ENCODE measurements at places on chromosomes 6 and 20.
A peak's percentile ranks its signal among the peaks of the same experiment; 100 is the strongest.

DNA sequence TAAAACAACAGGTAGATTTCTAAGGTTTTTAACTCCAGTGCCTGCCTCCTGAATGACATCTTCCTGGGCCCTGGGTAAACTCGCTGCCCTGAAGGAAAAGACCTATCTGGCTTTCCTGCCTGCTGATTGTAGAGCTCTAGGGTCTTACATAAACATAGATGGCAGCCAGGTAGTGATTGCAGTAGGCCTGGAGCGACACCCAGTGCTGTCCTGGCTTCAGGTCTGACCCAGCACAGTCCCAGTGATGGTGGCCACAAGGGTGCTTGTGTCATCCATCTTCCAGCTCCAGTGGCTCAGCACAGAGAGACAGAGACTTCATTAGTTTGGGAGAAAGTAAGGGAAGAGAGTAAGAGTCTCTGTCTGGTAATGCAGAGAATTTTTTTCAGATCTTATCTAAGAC is 542.9 kb upstream of the IMPG1 start:
- no peak for DNase-seq
- no peaks in the 10 kb centered on the region for H3K4me1 ChIP-seq
- no peak overlapping the region for H3K27ac ChIP-seq
- no peak overlapping the region for H3K4me3 ChIP-seq

DNA sequence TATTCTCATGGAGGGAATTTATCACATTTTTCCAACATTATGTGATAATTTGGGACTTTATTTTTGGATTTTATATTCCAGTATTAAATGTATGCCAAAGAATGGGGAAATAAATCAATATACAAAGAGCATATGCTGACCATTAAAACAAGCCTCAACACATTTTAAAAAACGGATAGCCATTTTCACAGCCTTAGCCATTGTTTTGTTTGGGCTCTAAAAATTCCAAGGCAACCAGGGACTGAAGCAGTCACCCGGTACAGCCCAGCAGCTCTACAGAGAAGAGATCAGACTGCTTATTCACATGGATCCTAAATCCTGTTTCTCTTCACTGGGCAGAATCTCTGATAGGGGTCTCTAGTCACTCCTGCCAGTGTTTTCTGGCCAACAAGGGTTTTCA is 150.2 kb upstream of the OGFRL1 start:
- no peak overlapping the region for H3K27ac ChIP-seq
- no peaks in the 10 kb centered on the region for H3K27me3 ChIP-seq
- no peaks in the 10 kb centered on the region for H3K4me1 ChIP-seq
- H3K4me3 ChIP-seq, result no peak overlapping the region

DNA sequence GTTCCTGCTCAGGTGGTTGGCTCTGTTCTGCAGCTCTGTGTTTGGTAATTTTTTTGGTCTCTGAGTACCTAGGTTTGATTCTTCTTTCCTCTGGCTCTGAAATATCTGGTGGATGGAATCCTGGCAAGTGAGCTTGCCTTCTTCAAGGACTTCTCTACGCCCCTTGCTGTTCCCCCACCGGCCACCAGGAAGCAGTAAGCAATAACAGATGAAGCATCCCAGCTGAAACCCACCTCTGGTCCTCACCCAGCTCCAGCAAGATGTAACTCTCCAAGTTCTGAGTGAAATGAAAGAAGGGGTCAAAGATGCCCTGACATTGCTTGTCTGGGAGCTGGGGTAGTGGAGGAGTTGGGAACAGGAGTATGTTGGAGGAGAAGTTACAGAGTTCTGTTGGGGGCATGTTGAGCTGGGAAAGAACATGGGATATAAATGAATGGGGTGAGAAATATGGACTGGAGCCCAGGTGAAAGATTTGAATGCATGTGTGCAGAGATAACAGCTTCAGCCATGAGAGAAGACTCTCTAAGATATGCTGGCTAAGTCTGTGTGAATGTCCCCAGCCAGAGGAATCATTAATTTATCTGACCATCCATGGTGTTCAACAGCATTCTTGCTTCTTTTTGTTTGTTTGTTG is 51.3 kb upstream of the GLP1R start:
- peak; percentile 27 for DNase-seq
- H3K36me3 ChIP-seq, result no peaks in the 10 kb centered on the region
- H3K4me3 ChIP-seq, result no peak overlapping the region

DNA sequence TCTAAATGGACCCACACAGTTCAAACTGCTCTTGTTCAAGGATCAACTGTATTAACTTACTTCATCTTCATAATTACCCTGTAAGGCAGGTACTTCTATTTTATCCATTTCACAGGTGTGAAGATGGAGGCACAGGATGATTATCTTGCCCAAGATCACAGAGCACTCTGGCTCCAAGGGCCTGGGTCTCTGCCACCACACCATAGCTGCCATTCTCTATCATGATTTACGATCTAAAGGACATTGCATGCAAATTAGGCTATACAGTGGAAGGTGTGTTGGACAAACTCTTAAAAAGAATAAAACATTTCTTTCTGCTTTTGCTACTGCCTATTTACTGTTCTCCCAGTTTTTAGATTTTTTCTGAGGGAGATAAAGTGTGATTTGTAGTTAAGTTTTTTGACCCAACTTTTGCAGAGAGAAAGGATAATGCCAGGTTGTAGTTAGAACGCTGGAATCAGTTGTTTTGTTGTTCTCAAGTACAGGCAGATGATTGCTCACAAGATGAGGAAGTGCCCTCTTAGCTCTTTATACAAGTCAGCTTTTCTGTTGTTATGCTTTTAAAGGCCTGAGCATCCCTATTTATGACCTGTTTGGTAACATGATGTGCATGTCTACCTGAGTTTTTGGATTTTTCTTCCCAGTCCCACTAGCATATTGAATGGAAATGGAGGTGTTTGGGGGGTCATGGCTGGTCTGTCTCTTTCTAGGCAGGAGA is 247.9 kb downstream of the ZFAND3 start:
- H3K4me3 ChIP-seq, result no peak overlapping the region
- no peak overlapping the region for H3K27ac ChIP-seq
- H3K4me1 ChIP-seq, result peaks cover 12% of the 10 kb centered on the region
- H3K36me3 ChIP-seq, result peaks cover 12% of the 10 kb centered on the region

DNA sequence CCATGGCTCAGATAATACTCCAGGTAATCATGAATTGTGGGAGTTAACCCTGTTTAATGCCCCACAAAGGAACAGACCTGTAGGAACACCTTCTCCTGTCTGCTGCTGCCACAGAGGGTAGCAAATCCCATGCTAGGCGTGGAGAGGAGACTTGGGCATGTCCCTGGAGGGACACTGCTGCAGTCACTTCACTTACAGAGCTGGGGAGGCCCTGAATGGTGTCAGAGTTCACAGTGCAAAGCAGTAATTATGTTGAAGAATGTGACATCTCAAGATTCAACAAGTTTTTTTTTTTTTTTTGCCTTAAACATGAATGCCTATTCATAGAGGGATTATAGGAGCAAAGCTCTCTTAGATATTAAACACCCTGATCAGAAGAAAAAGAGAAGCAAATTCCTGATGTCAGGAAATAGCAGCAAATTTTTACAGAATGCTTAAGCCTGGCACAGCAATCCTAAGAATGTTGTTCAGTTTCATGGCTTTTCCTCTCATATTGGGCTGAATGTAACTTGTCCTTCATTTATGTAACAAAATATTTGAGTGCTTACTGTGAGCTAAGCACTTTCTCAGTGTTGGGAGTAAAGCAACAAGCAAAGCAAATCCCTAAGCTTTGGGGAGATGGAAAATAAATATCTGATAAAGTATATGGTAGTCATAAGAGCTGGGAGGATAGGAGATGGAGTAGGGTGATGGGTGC is 45.0 kb downstream of the CARMIL1 start:
- H3K27ac ChIP-seq, result no peak overlapping the region
- H3K4me1 ChIP-seq, result peaks cover 7% of the 10 kb centered on the region
- H3K36me3 ChIP-seq, result no peaks in the 10 kb centered on the region

DNA sequence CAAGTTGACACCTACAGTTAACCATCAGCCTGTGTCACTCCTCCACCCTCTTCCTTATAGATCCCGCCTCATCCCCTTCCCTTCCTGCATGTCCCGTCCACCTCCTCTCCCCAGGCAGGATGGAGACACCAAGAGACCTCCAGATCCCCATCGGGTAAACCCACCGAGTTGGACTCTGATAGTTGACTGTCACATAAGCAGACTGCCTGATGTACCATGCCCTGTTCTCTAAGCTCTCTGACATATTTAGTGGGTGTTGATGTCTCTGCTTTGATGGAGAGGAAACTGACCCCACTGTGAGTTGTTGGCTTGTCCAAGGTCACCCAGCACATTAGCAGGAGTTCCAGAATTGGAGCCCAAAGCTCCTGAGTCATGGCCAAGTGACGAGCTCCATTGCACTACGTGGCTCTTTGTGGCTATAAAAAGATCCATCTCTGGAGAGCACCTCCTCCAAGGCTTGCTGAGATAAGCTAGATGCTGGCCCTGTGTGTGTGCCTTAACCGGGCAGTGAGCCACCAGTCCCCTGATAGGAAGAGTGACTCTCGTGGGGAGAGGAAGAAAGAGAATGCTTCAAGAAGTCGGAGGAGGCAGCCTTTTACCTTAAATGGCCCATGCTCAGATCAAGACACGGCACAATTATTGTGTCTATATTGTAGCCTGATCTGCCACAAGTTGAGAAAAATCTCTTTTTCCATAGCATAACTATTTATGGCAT is 236.0 kb upstream of the ECI2 start:
- no peaks in the 10 kb centered on the region for H3K27me3 ChIP-seq
- DNase-seq, result no peak
- H3K4me1 ChIP-seq, result no peaks in the 10 kb centered on the region
- no peak overlapping the region for H3K27ac ChIP-seq

GRCh38 chr6:83113258-83113657 is 45.8 kb downstream of the DOP1A start:
- H3K27ac ChIP-seq, result no peak overlapping the region
- H3K4me1 ChIP-seq, result no peaks in the 10 kb centered on the region
- no peak for DNase-seq
- H3K4me3 ChIP-seq, result no peak overlapping the region
- H3K27me3 ChIP-seq, result no peaks in the 10 kb centered on the region

- H3K4me1 ChIP-seq, result peaks cover 4% of the 10 kb centered on the region
- no peak overlapping the region for H3K27ac ChIP-seq
- no peaks in the 10 kb centered on the region for H3K27me3 ChIP-seq
- DNase-seq, result no peak
- no peak overlapping the region for H3K4me3 ChIP-seq
Observed at GRCh38 chr6:142892254-142893021, 52.5 kb downstream of the HIVEP2 start.

- no peak overlapping the region for H3K27ac ChIP-seq
- peaks cover 30% of the 10 kb centered on the region for H3K4me1 ChIP-seq
- DNase-seq, result no peak
- H3K36me3 ChIP-seq, result no peaks in the 10 kb centered on the region
- H3K4me3 ChIP-seq, result no peak overlapping the region
Observed at GRCh38 chr6:15274692-15275387, 29.0 kb downstream of the JARID2 start.

DNA sequence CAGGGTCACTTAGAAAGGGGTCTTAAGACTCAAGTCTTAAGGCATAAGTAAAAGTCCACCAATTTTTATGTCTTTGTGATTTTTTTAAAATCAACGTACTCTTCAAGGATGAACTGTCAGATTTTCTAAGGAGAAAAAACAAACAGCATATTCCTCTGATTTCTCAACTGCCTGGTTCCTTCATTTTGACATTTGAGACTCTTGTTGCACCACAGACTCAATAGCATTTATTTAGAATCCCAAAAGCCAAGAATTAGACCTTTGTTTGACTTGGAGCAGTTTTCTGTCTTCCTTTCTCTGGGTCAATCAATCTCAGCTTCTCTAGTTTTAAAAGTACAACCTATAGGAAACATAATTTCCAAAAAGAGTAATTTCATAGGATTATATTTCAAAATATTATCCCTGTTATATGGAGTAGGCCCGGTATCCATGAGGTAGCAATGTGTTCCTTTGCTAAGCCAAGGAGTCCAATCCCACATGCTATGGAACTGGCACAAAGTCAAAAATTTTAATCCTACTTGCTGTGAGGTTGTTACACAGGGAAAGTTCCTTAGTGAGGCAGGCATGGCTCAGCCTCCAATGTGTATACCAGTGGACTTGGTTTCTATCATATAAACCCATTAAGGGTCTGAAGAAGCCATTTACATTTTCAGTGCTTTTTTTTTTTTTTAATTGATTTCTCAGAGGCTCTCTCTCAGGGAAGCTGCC is 405.7 kb downstream of the KIF16B start:
- H3K4me1 ChIP-seq, result no peaks in the 10 kb centered on the region
- no peaks in the 10 kb centered on the region for H3K36me3 ChIP-seq
- H3K27me3 ChIP-seq, result no peaks in the 10 kb centered on the region
- no peak overlapping the region for H3K27ac ChIP-seq
- no peak overlapping the region for H3K4me3 ChIP-seq
- no peak for DNase-seq

- peaks cover 5% of the 10 kb centered on the region for H3K27me3 ChIP-seq
- H3K27ac ChIP-seq, result no peak overlapping the region
- no peak for DNase-seq
- H3K4me1 ChIP-seq, result no peaks in the 10 kb centered on the region
- no peaks in the 10 kb centered on the region for H3K36me3 ChIP-seq
Observed at GRCh38 chr20:13877793-13878192, 93.0 kb downstream of the NDUFAF5 start.

GRCh38 chr6:130113201-130113710 is 94.9 kb downstream of the L3MBTL3 start:
- no peak overlapping the region for H3K4me3 ChIP-seq
- no peak for DNase-seq
- no peaks in the 10 kb centered on the region for H3K27me3 ChIP-seq
- H3K4me1 ChIP-seq, result peaks cover 48% of the 10 kb centered on the region
- peak overlapping the region; percentile 91 for H3K27ac ChIP-seq
- H3K36me3 ChIP-seq, result peaks cover 2% of the 10 kb centered on the region

- H3K27me3 ChIP-seq, result no peaks in the 10 kb centered on the region
- H3K36me3 ChIP-seq, result no peaks in the 10 kb centered on the region
- H3K4me1 ChIP-seq, result peaks cover 10% of the 10 kb centered on the region
- H3K27ac ChIP-seq, result no peak overlapping the region
- DNase-seq, result peak; percentile 63
Observed at GRCh38 chr20:4592316-4593148, 129.2 kb upstream of the PRND start.

DNA sequence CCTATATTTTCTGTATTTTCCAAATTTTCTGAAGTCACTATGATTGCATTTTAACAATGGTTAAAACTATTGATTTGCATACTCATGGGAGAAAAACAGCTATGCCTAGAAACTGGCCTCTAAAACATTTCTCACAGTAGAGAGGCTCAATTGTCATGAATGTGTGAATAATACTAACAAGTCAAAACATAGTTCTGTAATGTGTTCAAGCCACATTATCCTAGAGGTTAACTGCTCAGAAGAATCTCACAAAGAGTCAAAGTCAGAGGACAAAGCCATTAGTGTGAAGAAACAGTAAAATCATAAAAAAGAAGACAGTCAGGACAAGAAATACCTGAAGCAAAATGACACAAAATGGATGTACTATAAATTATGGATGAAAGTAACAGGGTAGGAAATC is 12.5 kb upstream of the ALDH8A1 start:
- DNase-seq, result no peak
- no peak overlapping the region for H3K27ac ChIP-seq

GRCh38 chr6:82143041-82143481 is 104.5 kb downstream of the IBTK start:
- H3K4me3 ChIP-seq, result no peak overlapping the region
- H3K36me3 ChIP-seq, result no peaks in the 10 kb centered on the region
- H3K27ac ChIP-seq, result no peak overlapping the region
- DNase-seq, result no peak
